ENCODE measurements at places on chromosomes 1 and 21.

GRCh38 chr1:11653101-11653860 lies 948 bp downstream of the FBXO2 start:
- no peak for DNase-seq

GRCh38 chr1:201694608-201695335 lies 134.2 kb upstream of the IPO9 start:
- DNase-seq: no peak

DNA sequence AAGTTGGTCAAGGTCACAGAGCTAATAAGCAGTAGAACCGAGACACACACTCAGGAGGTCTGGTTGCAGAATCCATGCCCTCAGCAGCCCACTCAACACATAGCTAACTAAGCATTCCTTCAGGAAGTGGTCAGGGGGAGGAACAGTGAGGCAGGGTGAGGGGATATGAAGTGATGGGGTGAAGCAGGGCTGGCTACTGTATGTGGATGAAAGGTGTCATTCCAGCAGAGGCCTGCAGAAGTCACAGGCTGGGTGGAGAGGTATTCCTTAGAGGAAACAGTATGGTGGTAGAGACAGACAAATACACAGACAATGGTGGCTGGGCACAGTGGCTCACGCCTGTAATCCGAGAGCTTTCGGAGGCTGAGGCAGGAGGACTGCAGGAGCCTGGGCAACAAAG lies 14.1 kb downstream of the TMCO4 start:
- DNase-seq: no peak

GRCh38 chr1:167629681-167630567 lies at the start of gene RCSD1:
Gene RCSD1, plus strand, starts transcription at chr1:167630232. Its CDS starts 192 bp downstream, at chr1:167630424.
- no peak for DNase-seq

- DNase-seq: peak; percentile 70
Measured at GRCh38 chr1:29033829-29034466, 89.8 kb downstream of the TMEM200B start.

GRCh38 chr1:21781815-21782348 lies 1.1 kb downstream of the USP48 start:
- DNase-seq: peak; percentile 77

- no peak for DNase-seq
Measured at GRCh38 chr1:30523055-30524020, 200.0 kb downstream of the MATN1 start.

All from OCI-M1 (cell line).